Diencephalon (tissue), 1 donor: ENCODE measurements at places on chromosomes 1 and 21. TPM values are rescaled to one million over a fixed set of nuclear protein-coding genes. Genes with fewer than 3 reads are reported as not detected.

Gene A3GALT2
- total RNA-seq = not detected

Gene ETS2
- 24.0 TPM for total RNA-seq

Gene TFF2
- total RNA-seq = not detected

Gene DNAJC11
- total RNA-seq = 35.8 TPM

Gene RNU1-1
- total RNA-seq = under 0.01 TPM
